Putamen (tissue), 1 donor: ENCODE measurements at places on chromosomes 4 and X.

GRCh38 chrX:87338510-87338909 is 179.1 kb upstream of the KLHL4 start:
- DNase-seq, result peak; percentile 35

DNA sequence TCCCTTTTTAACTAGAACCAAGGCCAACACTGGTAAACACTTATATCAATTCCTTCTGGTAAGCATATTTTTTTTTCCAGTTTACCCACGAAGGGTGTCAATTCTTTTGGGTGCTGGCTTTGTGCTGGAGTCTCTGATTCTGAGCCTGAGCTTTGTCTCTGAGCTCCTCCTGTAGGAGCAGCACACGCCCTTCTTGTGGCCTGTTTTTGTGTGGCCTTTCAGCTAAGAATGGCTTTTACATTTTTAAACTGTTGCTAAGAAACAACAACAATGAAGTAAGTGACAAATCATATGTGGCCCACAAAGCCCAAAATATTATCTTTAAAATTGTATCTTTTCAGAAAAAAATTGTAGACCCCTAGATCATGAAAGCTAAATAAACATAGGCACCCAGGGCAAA is 98.0 kb upstream of the TBC1D9 start:
- DNase-seq, result no peak

GRCh38 chr4:181853881-181854511 is 389.2 kb upstream of the TENM3 start:
- DNase-seq, result no peak

- no peak for DNase-seq
Observed at GRCh38 chrX:12137951-12138360, 317 bp upstream of the FRMPD4 start.
